Neural crest cell (in vitro differentiated cells): ENCODE measurements at places on chromosomes 4 and X. TPM values are rescaled to one million over a fixed set of nuclear protein-coding genes. Genes with fewer than 3 reads are reported as not detected.

The SPIN2B gene
- 15.5 and 16.4 TPM in 2 replicates for total RNA-seq

The SPARCL1 gene
- total RNA-seq = 7.8 and 8.6 TPM in 2 replicates

The GC gene
- total RNA-seq = not detected in 2 replicates

GRCh38 chrX:37846934-37847732 is at the start of gene DYNLT3:
Gene DYNLT3, minus strand, starts transcription at chrX:37847571. Its CDS starts 61 bp downstream, at chrX:37847510.
- DNase-seq = peak; percentile 48

- DNase-seq = no peak
These were observed 487 bp downstream of the HMGB2 start for GRCh38 chr4:173333658-173334084.

- no peak for DNase-seq
These were observed 34.1 kb upstream of the CLDN24 start for GRCh38 chr4:183356173-183356830.

DNA sequence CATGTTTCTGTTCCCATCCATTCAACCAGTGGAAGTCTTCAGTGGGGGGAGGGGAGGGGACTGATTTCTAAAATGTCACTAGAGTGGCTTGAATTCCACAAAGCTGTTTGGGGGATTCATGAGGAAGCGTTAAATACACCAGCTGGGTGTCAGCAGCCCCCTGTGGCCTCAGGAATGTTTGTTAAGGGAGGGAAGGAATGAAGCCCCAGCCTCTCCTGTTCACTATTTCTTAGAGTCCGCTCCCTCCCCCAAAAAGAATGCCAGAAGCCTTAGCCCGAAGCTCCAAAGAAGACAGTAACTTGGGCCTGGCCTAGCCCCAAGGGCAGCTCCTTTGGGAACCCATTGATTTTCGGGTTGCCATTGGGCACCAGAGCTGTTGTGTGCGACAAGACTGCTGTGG is 3.3 kb downstream of the SHROOM2 start:
- no peak for DNase-seq

DNA sequence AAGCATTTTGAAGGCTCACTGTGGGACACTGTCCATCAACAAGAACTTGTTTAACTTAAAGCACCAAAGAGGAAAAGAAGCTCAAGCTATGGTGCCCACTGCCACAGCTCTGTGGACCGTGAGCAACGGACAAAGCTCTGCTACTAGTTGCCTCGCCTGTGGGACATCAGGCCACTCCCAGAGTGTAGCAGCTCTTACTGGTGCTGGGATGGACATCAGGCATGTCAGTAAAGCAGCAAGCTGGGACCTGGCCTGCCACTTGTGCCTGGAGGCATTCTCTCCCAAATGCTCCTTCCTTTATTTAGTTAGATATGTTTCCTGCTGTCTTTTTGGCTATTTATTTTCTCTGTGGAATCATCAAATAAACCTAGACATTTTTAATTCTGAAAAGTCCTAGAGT is 46.7 kb downstream of the TMEM154 start:
- DNase-seq = no peak

GRCh38 chrX:49171752-49172279 is at the start of gene PLP2:
Gene PLP2, plus strand, starts transcription at chrX:49171898. Its CDS starts 103 bp downstream, at chrX:49172001.
- no peak for DNase-seq

- DNase-seq = no peak
These were observed 43.2 kb upstream of the BMPR1B start for GRCh38 chr4:94714365-94715160.

DNA sequence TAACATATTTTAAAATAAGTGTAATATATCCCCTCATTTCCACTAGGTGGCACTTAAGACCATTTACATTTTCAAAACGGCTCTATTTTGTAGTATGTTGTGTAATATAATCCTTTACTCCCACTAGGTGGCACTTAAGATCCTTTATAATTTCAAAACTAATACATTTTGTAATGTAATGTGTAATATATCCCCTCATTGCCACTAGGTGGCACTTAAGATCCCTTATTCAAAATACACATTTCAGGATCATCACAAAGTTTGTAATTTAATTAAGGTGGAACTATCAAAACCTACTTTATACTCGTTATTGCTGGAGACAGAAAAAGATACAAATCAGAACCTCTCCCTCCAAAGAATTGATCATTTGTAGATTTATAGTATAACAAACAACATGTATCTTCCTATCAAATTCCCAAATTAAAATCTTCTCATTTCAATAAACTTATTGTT is 132.5 kb downstream of the ARHGAP6 start:
- DNase-seq = no peak

- no peak for DNase-seq
These were observed 71.5 kb upstream of the HPRT1 start for GRCh38 chrX:134388161-134389109.
